ENCODE measurements at places on chromosomes 12 and 14.

- H3K27ac ChIP-seq, result no peak overlapping the region
- H3K27me3 ChIP-seq, result no peaks in the 10 kb centered on the region
- no peak for DNase-seq
- no peak overlapping the region for H3K4me3 ChIP-seq
- peaks cover 9% of the 10 kb centered on the region for H3K4me1 ChIP-seq
Measured at GRCh38 chr12:14880890-14881453, 4.7 kb downstream of the MGP start.

DNA sequence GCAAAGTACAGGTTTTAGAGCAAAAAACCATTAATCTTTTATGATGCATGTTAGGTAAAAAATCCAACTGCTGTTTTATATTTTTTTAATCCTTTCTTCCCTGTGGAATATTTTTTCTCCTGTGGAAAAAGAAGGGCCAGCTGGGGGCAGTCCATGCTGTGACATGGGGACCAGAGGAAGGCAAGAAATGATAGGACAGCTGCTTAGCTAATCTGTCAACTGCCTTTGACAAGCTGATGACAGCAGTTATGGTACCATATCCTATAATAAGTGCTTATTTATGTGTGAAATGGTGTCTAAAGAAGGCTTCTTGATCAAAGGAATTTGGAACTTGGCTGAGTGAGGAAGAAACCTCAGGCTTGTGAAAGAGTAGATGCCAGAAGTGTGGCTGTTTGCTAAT, 452.4 kb upstream of the NOVA1 start:
- H3K36me3 ChIP-seq, result no peaks in the 10 kb centered on the region
- no peak overlapping the region for H3K27ac ChIP-seq
- no peaks in the 10 kb centered on the region for H3K4me1 ChIP-seq
- H3K4me3 ChIP-seq, result no peak overlapping the region

GRCh38 chr12:80862531-80862930, 75.2 kb downstream of the LIN7A start:
- H3K36me3 ChIP-seq, result no peaks in the 10 kb centered on the region
- no peak for DNase-seq
- H3K27ac ChIP-seq, result no peak overlapping the region
- no peak overlapping the region for H3K4me3 ChIP-seq

GRCh38 chr14:76050797-76051392, 65.3 kb downstream of the IFT43 start:
- DNase-seq, result peak; percentile 21
- no peaks in the 10 kb centered on the region for H3K36me3 ChIP-seq
- no peak overlapping the region for H3K27ac ChIP-seq
- peaks cover under 1% of the 10 kb centered on the region for H3K4me1 ChIP-seq

GRCh38 chr14:92645841-92646478, 102.5 kb downstream of the LGMN start:
- peaks cover 4% of the 10 kb centered on the region for H3K36me3 ChIP-seq
- H3K4me1 ChIP-seq, result peaks cover 27% of the 10 kb centered on the region
- DNase-seq, result no peak
- H3K27ac ChIP-seq, result no peak overlapping the region
- no peaks in the 10 kb centered on the region for H3K27me3 ChIP-seq

DNA sequence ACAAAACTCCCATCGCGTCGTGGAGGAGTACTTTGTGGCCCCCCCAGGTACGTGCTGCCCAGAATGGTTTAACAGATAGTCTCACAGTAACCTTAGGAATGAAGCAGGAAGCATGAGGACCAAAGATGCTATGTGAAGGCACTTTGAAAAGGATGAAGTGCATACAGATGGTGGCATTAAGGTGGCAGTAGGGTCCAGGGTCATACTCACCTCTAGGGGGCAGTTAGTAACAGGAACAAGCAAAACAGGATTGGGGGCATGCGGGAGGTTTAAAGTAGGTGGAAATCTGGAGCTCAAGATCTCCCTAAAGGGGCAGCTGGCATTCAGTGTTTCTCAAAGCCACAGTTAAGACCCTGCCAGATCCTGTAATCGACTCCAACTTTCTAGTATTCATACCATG, 10.9 kb downstream of the GATC start:
- DNase-seq, result no peak
- no peak overlapping the region for H3K4me3 ChIP-seq
- no peak overlapping the region for H3K27ac ChIP-seq
- H3K27me3 ChIP-seq, result no peaks in the 10 kb centered on the region
- no peaks in the 10 kb centered on the region for H3K4me1 ChIP-seq

DNA sequence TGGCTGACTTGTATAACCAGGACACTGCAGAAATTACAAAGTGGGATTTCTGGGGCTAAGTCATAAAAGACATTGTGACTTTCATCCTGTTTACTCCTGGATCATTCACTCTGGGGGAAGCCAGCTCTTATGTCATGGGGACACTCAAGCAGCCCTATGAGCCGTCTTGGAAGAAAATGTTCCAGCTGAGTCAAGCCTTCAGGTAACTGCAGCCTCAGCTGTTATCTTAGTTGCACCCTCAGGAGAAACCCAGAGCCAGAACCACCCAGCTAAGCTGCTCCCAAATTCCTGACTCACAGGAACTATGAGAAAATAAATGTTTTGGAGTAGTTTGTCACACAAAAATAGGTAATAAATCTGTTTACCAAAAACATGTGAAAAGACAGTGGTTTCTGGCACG, 43.1 kb upstream of the GXYLT1 start:
- no peak for DNase-seq
- no peaks in the 10 kb centered on the region for H3K36me3 ChIP-seq
- H3K27me3 ChIP-seq, result no peaks in the 10 kb centered on the region
- no peak overlapping the region for H3K4me3 ChIP-seq

- no peaks in the 10 kb centered on the region for H3K36me3 ChIP-seq
- H3K27ac ChIP-seq, result no peak overlapping the region
- DNase-seq, result no peak
- no peak overlapping the region for H3K4me3 ChIP-seq
- no peaks in the 10 kb centered on the region for H3K4me1 ChIP-seq
Measured at GRCh38 chr12:69107541-69107940, 131.8 kb upstream of the CPSF6 start.

- H3K4me1 ChIP-seq, result peaks cover 28% of the 10 kb centered on the region
- peak; percentile 75 for DNase-seq
- H3K4me3 ChIP-seq, result no peak overlapping the region
- peak overlapping the region; percentile 64 for H3K27ac ChIP-seq
- H3K36me3 ChIP-seq, result peaks cover 26% of the 10 kb centered on the region
Measured at GRCh38 chr14:76186308-76187027, 34.7 kb downstream of the GPATCH2L start.

GRCh38 chr12:49730568-49731101, 10.7 kb upstream of the TMBIM6 start:
- no peaks in the 10 kb centered on the region for H3K27me3 ChIP-seq
- no peaks in the 10 kb centered on the region for H3K36me3 ChIP-seq
- no peaks in the 10 kb centered on the region for H3K4me1 ChIP-seq
- no peak overlapping the region for H3K27ac ChIP-seq
- no peak overlapping the region for H3K4me3 ChIP-seq
- no peak for DNase-seq

GRCh38 chr14:105219753-105220152, 28.6 kb upstream of the BTBD6 start:
- H3K4me1 ChIP-seq, result no peaks in the 10 kb centered on the region
- no peaks in the 10 kb centered on the region for H3K27me3 ChIP-seq
- H3K27ac ChIP-seq, result no peak overlapping the region
- H3K4me3 ChIP-seq, result no peak overlapping the region
- no peak for DNase-seq

All from GM12878 (cell line).